Stimulated activated CD4-positive, alpha-beta T cell treated with anti-CD3 and anti-CD28 coated beads, Interleukin-15, amount 100 ng/mL, for 1 hour (primary cell): ENCODE measurements at places on chromosomes 11 and 22.

DNA sequence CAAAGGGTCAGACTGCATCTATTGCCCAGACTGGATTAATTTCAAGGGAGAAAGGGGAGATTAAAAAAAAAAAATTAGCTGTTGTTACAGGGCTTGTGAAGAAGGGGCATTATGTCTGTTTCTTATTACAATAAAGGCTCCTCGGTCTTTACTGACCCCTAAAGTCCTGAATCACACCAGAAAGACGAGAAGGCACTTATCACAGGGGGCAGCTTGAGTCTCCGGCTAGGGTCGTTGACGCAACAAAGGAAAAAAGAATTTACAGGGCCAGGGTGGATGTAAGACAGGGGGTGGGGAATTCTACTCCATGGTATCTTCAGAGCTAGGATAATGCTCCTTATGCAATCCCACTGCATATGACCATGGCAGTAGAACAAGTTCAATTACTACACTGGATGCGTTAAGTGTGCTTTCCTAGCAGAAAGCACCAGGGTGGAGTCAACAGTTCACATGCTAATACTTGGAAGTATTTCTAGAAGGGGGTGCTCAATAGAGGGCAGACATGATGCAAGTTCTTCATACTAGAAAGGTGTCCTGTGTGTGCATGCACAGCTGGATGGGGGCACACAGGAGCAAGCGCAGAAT lies 16.5 kb downstream of the DDX17 start:
- no peak for DNase-seq

GRCh38 chr11:75276686-75277085 lies 36.1 kb downstream of the TPBGL start:
- no peak for DNase-seq

DNA sequence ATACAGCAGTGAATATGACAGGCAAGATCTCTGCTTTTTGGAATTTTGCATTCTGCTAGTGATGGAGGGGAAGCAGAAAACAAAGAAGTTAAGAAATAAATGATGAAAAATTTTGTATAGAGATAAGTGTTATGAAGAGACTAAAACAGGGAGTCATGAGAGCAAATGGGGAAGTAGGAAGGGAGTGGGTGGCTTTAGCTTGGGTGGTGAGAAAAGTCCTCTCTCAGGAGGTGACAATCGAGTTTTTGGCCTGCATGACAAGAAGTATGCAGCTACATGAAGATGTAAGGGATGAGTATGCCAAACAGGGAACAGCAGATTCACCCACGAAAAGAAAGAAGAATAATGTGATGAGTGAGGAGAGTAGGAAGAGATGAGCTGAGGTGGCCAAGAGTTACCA lies 80.7 kb upstream of the MPPED2 start:
- no peak for DNase-seq

GRCh38 chr11:1834062-1834610 lies 654 bp upstream of the SYT8 start:
- no peak for DNase-seq
